KBM-7 (cell line): ENCODE measurements at places on chromosomes 7 and 10.

DNA sequence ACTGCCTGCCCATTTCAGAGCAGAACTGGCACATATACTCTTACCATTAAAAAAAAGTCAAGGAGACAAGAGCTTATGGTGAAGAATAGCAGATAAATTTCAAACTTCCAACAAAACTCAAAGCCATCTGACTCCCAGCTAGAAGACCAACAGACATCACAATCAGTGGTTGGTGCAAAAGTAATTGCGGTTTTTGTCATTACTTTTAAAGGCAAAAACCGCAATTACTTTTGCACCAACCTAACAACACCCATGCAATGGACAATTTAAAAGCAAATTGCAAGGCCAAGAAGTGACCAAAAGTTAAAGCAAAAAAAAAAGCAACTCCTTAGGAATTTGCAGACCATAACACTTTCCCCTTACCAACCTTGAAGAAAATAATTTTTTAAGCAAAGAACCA is 18.8 kb downstream of the GLI3 start:
- DNase-seq = no peak

DNA sequence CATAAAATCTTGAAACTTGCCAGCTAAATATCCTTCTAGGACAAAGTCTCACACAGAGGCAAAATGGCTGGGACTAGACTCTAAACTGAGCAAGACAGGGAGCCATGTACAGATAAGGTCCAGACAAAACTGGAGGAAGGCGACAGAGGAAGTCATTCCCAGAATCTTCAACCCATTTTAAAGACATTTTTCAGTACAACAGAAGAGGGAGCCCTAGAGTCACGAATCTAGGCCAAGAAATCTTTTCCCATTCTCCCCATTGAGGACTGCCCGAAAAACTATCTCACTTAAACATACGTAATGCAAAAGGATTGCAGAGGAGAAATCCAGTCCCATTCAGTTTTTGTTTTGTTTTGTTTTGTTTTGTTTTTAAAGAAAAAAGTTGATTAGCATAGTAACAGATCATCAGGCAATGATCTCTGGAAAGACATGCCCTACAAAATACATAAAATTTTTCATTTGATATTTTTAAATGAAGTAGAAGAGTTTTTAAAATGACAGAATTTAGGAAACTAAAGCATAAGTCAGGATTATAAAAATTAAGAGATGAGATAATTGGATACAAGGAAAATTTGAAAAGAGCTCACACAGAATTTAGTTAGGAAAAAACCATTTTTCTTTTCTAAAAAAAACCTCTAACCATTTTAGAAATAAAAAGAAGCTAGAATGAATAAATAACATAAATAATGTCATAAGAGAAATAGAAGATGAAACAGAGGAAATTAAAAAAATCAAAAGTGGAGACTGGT is 16.9 kb upstream of the PRF1 start:
- DNase-seq = peak; percentile 57

DNA sequence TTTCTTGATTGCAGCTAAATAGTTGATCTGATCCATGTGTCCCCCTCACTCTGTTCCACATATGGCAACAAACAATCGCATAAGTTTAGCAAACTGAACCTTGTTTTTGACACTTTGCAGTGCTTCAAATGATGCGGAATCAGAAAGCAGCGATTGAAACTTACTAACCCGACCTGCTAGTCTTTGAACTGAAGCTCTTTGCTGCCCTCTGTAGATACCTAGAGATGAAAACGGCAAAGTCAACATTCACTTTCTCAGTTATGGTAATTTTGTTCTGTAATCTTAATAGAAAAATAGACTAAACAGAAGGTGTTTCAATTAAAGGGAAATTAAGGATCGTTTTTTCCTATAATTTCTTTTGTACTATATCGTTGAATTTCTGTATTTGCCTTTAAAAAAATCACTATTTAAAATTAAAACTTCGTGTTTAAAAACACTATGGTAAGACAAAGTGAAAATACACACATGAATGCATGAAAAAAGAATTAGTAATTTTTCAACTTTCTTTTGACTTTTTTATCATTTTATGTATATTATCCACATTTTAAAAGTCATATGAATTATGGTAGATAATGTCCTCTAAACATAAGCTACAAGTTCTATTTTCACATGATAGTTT is 276.5 kb downstream of the MAGI2 start:
- DNase-seq = peak; percentile 34

GRCh38 chr10:49598986-49599385 is 11.1 kb upstream of the SLC18A3 start:
- DNase-seq = no peak

GRCh38 chr10:4383651-4384098 is 442.3 kb upstream of the AKR1E2 start:
- DNase-seq = no peak

GRCh38 chr7:14196555-14196954 is 207.1 kb upstream of the ETV1 start:
- no peak for DNase-seq

- DNase-seq = no peak
Measured at GRCh38 chr7:131552053-131552452, 4.4 kb downstream of the PODXL start.

- DNase-seq = no peak
Measured at GRCh38 chr10:133471300-133472109, 17.8 kb downstream of the SCART1 start.

GRCh38 chr10:21146436-21146789 is 249.3 kb upstream of the NEBL start:
- no peak for DNase-seq

DNA sequence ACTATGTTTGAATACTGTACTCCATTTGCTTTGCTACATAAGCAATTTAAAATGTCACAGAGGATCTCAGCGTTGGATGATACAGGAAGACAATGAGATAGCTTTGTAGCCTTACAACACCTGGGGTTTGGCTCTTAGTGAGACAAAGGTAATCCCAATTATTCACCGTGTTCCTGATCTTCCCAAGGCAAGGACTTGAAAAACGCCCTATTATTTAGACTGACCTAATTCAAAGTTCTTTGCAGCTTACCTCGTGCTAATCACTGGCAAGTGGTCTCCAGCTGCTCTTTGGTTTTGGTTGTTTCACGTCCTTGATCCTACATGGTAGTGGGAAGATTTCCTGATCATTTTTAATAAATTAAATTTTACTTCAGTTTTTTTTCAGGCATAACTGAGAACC is 23.0 kb upstream of the C7orf33 start:
- DNase-seq = no peak

DNA sequence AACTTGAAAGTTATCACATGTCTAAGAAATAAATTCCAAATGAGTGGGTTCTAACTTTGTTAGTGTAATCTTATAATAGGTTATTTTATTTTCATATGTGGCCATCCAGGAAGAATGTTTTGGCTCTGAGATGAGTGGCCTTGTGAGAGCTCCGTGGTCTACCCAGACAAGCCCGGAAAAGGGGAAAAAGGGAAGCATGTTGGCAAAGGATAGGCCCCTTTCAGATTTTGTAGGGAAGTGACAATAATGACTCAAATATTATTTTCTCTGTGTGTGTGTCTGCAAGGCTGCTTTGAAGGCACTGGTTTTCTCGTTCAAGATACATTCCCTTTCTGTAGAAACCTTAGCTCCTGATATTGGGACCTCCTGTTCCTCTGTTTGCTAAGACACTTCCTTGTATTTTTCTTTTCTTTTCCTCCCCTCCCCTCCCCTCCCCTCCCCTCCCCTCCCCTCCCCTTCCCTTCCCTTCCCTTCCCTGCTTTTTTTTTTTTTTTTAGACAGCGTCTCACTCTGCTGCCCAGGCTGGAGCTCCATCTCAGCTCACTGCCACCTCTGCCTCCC is 240.8 kb downstream of the LRMDA start:
- no peak for DNase-seq

GRCh38 chr7:5545222-5545914 is 121.7 kb upstream of the TNRC18 start:
- no peak for DNase-seq

DNA sequence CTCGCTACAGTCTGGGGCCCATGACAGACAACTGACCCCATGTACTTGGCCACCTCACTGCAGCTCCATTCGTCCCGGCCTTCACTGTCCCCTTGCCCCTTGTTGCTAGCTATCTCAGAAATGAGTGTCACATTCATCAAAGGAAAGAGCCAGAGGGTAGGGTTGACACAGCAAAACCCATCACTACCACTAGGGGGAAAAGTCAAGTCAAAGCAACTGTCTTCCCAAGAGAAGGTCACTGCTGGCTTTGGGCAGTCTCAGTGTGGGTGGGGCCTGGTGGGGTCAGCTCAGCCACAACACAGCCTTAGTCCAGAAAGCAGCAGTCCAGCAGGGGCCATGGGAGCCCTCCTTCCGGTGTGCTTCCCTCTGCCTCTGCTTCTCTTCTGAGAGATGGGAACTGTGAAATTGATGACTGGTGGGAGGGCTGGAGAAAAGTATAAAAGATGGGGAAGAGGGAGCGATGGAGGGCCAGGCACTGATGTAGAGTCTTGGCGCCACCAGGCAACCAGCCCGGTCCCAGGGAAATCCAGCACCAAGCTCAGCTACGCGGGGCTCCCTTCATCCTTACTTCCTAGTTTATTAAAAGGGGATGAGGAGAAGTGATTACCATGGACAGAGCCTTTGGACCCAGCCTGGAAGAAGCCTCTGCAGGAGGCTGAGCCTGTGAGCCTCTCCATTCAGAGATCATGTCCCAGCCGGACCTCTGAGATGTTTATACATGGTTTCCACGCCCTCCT is 58.0 kb downstream of the PLXNA4 start:
- peak; percentile 39 for DNase-seq

GRCh38 chr10:98997596-98997995 is 238.1 kb downstream of the HPSE2 start:
- DNase-seq = no peak

DNA sequence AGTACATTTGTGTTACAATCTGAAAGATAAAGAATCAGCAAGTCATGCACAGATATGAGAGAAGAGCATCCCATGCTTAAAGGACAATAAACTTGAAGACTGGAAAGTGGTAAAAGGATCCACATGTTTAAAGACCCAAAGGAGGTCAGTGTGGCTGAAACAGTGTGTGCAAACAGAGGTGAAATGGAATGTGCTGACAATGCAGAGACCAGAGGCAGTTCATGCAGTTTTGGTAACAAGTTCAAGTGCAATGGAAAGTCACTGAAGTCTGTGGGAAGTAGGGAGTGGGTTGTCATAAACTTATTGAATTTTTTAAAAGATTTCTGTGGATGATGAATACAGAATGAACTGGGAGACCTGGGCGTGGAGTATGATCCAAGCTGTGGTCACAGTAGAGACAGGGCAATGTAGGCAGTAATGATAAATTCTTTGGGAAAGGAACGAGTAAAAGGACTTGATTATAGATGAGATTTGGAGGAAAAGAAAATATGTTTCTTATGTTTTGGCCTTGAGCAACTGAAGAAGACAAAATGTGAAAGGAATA is 408.0 kb downstream of the HGF start:
- no peak for DNase-seq

GRCh38 chr7:115973406-115973805 is 57.2 kb downstream of the TFEC start:
- no peak for DNase-seq

- no peak for DNase-seq
Measured at GRCh38 chr10:89393898-89394297, 1.5 kb downstream of the IFIT1 start.

DNA sequence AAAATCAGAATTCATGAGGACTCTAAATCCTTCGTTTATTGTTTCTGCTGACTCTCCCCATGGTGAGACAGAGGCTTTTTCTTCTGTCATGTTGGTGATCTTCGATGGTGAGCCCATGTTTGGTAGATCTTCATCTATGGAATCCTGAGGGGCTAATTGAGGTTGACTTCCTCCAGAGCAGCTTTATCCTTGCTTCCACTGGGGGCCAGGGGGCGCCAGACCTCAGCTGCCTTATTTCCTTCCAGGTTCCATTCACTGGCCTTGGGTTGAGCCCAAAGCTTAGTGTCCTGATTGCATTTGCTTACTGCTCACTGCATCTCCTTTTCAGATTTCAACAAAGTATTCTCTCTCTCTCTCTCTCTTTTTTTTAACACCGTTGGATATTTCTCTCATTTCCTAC is 80.7 kb downstream of the GCC1 start:
- peak; percentile 19 for DNase-seq

GRCh38 chr7:70459546-70459945 is 672.4 kb upstream of the GALNT17 start:
- DNase-seq = no peak

DNA sequence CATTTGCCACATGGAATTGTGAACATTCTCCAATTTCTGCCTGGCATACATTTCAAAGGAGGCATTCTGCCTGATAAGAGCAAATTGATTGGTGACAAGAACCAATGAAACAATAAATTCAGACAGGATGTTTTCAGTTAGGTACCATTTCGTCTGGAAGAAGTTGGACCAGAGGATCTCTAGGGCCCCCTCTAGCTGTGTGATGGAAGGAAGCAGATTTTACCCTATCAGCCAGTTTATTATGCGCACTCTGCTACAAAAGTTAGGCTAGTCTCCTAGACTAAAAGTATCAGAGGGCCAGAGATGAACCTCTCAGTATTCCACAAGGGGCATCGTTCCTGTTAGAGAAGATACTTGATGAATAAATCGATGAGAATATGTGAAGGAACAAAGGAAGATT is 118.0 kb downstream of the BUB3 start:
- DNase-seq = no peak

GRCh38 chr7:84271543-84271942 is 77.0 kb upstream of the SEMA3A start:
- DNase-seq = no peak

DNA sequence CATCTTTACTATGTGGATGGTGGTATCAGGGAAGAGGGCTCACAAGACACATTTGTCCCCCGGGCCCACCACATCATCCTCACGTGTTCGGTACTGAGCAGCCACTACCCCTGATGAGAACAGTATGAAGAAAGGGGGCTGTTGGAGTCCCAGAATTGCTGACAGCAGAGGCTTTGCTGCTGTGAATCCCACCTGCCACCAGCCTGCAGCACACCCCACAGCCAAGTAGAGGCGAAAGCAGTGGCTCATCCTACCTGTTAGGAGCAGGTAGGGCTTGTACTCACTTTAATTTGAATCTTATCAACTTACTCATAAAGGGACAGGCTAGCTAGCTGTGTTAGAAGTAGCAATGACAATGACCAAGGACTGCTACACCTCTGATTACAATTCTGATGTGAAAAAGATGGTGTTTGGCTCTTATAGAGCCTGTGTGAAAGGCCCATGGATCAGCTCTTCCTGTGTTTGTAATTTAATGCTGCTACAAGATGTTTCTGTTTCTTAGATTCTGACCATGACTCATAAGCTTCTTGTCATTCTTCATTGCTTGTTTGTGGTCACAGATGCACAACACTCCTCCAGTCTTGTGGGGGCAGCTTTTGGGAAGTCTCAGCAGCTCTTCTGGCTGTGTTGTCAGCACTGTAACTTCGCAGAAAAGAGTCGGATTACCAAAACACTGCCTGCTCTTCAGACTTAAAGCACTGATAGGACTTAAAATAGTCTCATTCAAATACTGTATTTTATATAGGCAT is 9.1 kb upstream of the CSGALNACT2 start:
- peak; percentile 90 for DNase-seq

- no peak for DNase-seq
Measured at GRCh38 chr7:574661-575395, 55.2 kb upstream of the PDGFA start.

DNA sequence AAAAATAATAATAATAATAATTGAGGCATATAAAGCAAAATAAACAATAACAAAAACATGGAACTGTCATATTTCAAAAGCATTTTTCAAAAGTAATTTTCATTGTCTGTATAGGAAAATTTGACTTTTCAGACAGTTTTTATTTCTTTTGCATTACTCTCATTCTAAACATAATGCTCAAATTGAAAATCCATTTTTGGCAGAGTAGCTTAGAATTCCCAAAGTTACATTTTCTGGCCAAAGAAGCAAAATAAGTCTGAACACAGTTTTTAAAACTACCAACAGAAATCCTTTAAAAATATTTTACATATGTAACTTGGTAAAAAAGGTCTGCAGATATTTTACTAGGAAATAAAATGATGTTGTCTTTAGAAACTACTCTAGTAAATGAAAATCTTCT is 535.4 kb downstream of the ANKRD7 start:
- DNase-seq = no peak
